ENCODE measurements at places on chromosomes 7 and 10.

DNA sequence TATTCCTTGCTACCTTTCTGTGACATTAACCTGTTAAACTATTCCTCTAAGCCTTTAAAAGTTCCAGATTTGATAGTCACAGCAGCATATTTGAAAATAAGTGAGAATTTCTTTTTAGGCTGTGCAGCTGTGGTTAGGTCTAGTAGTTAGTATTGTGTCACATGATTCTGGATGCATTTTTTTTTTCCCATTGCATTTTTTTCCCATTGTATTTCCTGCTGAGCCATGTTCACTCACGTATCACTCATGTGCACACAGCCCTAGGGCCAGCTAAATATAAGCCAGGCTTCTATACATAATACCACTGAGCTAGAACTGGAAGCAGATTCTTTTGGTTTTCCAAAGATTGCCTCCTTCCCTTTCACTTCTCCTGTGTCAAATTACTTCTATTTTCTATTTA, 37.4 kb downstream of the DNAJC9 start:
- DNase-seq = no peak

GRCh38 chr10:9452056-9452455, 1397.6 kb downstream of the GATA3 start:
- DNase-seq = no peak

DNA sequence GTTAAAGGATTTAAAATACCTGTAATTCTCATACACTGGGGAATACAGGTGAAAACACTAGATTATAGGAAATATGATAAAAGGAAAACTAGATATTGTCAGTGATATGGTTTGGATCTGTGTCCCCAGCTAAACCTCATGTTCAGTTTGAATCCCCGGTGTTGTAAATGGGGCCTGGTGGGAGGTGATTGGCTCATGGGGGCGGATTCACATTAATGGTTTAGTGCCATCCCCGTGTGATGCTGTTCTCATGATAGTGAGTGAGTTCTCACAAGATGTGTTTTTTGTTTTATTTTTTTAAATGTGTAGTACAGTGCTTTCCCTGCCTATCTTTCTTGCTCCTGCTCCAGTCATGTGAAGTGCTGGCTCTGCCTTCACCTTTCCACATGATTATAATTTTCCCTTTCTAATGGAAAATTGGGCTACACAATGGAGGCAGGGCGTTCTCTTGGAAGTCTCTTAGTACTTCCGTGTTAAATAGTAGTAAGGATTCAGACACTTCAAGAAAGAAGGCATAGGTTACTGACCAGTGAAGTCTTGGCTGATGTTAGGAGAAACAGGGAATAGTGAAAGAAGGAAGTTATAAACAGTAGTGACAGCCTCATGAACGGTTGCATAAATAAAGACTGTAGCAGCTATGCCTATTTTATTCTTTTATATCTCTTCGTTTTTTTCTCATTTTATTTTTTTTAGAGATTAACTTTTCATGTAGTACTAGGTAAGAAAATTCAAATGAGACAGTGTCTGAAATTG, 386.4 kb downstream of the SUGCT start:
- no peak for DNase-seq

DNA sequence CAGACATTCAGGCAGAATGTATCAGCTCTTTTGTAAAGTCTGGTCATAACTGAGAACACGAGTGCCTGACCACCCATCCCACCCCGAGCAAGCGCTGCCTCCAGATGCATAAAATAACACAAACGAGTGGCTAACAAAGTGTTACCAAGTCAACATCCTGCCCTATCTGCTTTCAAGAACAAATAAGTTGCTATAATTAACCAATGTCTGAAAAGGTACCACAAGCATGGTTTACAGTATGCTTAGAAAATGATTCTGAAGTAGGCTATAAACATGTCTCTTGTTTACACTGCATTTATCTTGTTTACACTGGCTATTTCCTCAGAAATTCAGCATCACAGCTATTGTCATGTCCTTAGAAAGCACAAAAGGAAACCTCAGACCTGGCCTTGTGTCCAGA, 49.5 kb downstream of the PIK3AP1 start:
- DNase-seq = no peak

DNA sequence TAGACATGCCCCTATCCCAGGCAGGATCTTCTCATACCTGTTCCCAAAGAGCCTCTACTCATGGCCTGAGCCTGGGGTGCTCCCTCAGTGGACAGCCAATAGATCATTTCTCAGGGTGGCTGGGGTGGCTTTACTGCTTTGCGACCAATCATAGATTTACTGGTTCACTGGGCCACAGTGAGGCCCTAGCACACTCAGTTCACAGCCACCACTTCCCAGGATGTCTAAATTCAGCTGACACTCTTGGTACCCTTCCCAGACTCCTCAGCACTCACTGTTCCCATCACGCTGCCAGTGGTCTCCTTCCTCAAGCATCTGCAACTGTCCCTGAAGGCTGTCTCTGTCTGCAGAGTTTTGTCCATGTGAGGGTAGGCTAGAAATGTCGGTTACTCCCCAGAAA, 50.6 kb downstream of the ARHGAP22 start:
- no peak for DNase-seq

GRCh38 chr7:13989126-13989948, at the start of gene ETV1:
ETV1 (minus strand) TSS chr7:13989666; CDS start chr7:13989052, 614 bp downstream.
- DNase-seq = no peak

- DNase-seq = no peak
Observed at GRCh38 chr7:70171369-70171920, 573.2 kb downstream of the AUTS2 start.

- DNase-seq = no peak
Observed at GRCh38 chr10:60446070-60446833, 56.6 kb upstream of the ANK3 start.

GRCh38 chr10:15237351-15237750, 68.9 kb upstream of the NMT2 start:
- no peak for DNase-seq

GRCh38 chr10:18214691-18215563, 74.7 kb downstream of the CACNB2 start:
- no peak for DNase-seq

DNA sequence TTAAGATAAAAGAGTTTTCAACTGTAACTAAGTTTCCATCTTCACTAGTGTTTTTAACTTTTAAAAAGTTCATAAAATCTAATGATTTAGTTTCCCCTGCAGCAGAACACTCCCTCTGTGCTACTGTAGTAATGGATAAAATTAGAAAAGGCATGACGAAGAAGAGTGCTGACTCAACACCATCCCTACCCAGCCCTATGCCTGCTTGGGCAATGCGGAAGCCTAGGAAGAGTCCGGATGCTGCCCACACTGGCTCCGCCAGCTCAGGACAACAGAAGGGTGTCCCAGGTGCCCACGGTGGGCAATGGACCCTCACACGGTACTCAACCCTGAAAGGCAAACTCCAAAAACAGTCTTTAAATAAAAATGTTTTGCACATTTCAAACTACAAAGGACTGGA, 118.2 kb downstream of the LARP4B start:
- no peak for DNase-seq

DNA sequence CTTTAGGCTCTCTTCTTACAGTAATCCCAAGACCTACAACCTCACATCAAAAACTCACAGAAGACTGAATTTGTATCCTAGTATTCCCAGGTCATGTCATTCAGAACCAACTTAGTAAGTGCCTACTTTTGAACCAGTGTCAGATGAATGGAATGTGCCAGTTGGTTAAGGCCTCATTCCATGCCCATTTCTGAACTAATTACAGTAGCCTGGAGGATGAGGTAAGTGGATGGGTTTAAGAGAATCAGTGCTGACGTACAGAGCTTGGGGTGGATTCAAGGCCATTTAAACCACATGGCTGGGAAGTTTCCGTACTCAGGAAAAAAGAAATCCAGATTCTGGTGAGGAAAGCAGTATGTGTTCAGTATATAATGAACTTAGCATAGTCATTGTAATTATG, 21.9 kb upstream of the FOXP2 start:
- DNase-seq = no peak

DNA sequence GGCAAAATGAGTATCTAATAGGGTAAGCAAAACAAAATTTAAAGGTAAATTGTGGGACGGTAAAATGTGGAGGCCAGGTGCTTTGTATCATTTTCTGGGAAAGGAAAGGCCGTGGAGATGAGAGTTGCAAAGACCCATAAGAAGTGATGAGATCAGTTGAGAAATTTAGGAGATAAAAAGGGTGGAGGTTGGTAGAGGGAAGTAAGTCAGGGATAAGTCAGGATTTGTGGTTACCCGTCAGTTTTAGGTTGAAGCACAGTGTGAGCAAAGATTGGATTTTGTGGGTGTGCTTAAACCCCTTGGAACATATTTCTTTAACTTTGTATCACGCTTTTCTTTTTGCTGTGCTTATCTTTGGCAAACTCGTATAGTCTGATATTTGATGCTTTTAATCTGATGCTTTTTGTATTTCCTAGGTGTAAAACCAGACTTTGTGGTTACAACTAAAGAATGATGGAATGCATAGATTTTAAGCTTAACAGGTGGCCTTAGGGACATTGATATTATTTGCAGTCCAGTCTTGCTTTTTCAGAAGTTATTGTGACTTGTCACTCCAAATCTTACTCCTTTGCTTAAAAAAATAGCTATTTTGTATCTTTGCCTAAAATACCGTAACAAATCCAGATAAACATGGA, 1.2 kb downstream of the BTRC start:
- DNase-seq = no peak

- no peak for DNase-seq
Observed at GRCh38 chr7:31850601-31851000, 163.6 kb downstream of the PPP1R17 start.

GRCh38 chr7:29066641-29067040, 79.7 kb downstream of the CPVL start:
- no peak for DNase-seq
